ENCODE measurements at places on chromosomes 13 and 19. TPM values are rescaled to one million over a fixed set of nuclear protein-coding genes. Genes with fewer than 3 reads are reported as not detected.
A peak's percentile ranks its signal among the peaks of the same experiment; 100 is the strongest.

GRCh38 chr19:31378404-31378803 is 29.2 kb upstream of the TSHZ3 start:
- H3K36me3 ChIP-seq, result no peaks in the 10 kb centered on the region
- no peak for DNase-seq
- H3K4me3 ChIP-seq, result no peak overlapping the region

DNA sequence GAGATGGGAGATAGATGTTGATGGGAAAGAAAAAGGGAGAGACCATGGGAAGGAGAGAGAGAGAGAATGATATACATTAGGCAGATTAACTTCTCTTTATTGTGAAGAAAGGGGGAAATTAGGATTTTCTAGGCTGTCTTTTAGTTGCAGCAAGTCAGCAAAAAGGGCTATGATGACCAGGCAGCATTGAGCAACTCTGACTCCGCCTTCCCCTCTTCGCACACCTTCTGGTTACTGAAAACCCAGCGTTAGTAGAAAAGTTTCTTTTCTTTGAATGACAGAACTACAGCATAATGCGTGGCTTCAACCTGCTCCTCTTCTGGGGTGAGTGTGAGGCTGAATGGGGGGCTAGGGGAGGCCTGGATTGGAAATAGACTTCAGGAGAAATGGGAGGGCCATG is at the start of gene ADGRE1:
TSS of gene ADGRE1 (plus strand) at position 264 of the 400 bp plus-strand sequence. CDS start at position 294, 30 bp downstream.
- no peak within 1 kb of the TSS for H3K4me3 ChIP-seq
- no peaks in the 10 kb centered on the region for H3K27me3 ChIP-seq
- no peak within 1 kb of the TSS for H3K27ac ChIP-seq
- H3K4me1 ChIP-seq, result no peaks in the 10 kb centered on the region

DNA sequence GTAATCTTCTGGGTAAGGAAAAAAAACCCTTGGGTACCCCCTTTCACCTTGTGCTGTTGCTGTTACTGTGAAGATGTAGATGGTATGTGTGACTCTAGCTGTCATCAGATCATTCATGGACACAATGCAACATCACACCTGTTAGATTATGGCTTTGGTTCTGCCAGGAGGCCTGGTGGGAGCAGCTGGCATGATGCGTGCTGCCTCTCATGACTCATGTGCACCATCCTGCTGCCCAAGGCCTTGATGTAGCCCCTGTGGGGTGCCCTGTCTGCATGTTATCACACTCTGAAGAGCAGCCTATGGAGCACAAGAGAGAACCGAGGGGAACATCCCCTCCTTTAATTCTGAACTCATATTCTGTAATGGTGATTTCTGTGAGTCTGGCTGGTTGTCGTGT is 57.7 kb upstream of the TEX29 start:
- H3K27ac ChIP-seq, result no peak overlapping the region
- H3K27me3 ChIP-seq, result no peaks in the 10 kb centered on the region
- 0 out of 2 replicates have a peak, but pooled peaks cover 4% of the 10 kb centered on the region for H3K36me3 ChIP-seq
- peaks cover 4% of the 10 kb centered on the region for H3K4me1 ChIP-seq

GRCh38 chr13:106738186-106738678 is 170.3 kb upstream of the ARGLU1 start:
- H3K4me1 ChIP-seq, result no peaks in the 10 kb centered on the region
- H3K27me3 ChIP-seq, result no peaks in the 10 kb centered on the region
- no peak for DNase-seq
- H3K36me3 ChIP-seq, result no peaks in the 10 kb centered on the region

GRCh38 chr13:39020853-39021462 is 16.9 kb downstream of the PROSER1 start:
- no peak overlapping the region for H3K4me3 ChIP-seq
- no peaks in the 10 kb centered on the region for H3K27me3 ChIP-seq
- DNase-seq, result no peak
- 0 out of 2 replicates have a peak overlapping the region, but pooled peaks have one; percentile 22 for H3K27ac ChIP-seq

GRCh38 chr19:41939861-41940730 is 11.8 kb upstream of the ERFL start:
- H3K4me1 ChIP-seq, result no peaks in the 10 kb centered on the region
- H3K27me3 ChIP-seq, result peaks cover 47% of the 10 kb centered on the region
- peak overlapping the region; percentile 46 for H3K4me3 ChIP-seq
- DNase-seq, result peak; percentile 74
- no peaks in the 10 kb centered on the region for H3K36me3 ChIP-seq

DNA sequence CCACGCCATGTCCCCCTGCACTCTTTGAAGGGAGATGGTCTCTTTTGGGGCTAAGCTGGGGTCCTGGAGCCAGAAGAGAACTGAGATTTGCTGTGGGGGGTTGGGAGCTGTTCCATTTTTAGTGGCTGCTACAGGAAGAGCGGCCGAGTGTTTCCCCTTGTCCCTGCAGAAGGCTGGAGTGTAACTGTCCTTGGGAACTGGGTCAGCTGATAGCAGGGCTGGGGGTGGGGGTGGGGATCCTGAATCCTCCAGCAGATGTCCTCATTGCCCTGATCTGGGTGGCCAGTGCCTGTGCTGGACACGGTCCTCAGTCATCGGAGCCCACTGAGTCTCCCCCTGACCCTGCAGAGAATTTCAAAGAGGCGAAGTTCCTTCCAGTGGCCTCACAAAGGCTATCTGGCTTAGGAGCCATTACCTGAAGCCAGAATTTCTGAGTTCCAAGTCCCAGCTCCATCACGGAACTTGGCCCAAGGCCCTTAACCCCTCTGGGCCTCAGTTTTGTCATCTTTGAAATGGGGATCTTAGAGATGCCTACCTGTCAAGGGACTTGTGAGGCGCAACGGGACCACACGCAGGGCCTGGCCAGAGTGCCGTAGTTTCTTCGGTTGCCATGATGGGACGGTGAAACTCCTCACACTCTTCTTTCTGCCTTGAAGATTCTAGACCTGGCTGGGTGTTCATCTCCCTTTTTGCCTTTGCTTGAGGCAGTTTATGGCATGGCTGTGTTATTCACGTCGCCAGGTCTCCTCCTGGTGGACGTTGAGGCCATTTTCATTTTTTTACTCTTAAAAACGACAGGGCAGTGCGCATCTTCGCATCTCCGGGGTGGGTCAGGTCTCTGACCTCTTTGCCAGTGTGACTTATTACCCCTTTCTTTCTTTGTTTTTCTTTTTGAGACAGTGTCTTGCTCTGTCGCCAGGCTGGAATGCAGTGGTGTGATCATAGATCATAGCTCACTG is 51.9 kb downstream of the DNM2 start:
- no peak for DNase-seq
- H3K27ac ChIP-seq, result no peak overlapping the region
- no peak overlapping the region for H3K4me3 ChIP-seq
- H3K36me3 ChIP-seq, result no peaks in the 10 kb centered on the region

GRCh38 chr19:45294291-45295029 is 28.2 kb downstream of the CKM start:
- no peak overlapping the region for H3K27ac ChIP-seq
- no peaks in the 10 kb centered on the region for H3K27me3 ChIP-seq

GRCh38 chr13:36713887-36714286 is 40.1 kb downstream of the SERTM1 start:
- no peak overlapping the region for H3K27ac ChIP-seq
- H3K36me3 ChIP-seq, result no peaks in the 10 kb centered on the region
- H3K4me3 ChIP-seq, result no peak overlapping the region
- no peak for DNase-seq

DNA sequence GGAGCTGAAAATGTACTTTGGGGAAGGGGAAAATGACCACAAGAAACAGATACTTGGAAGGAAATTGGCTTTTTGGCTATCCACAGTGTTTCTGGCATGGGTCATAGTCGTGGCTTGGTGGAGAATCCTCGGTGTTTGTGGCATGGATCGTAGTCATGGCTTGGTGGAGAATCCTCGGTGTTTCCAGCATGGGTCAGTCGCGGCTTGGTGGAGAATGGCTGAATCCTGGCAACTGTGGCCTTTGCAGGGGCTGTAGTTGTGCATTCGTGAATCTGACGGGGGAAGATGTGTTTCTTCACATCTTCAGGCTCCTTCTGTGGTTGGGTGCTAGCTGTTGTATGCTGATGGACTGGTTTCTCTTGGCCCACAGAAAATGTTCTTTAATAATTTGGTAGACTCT is 61.7 kb upstream of the MCF2L start:
- no peaks in the 10 kb centered on the region for H3K27me3 ChIP-seq
- H3K27ac ChIP-seq, result no peak overlapping the region
- DNase-seq, result no peak
- no peak overlapping the region for H3K4me3 ChIP-seq
- H3K36me3 ChIP-seq, result no peaks in the 10 kb centered on the region
- peaks cover 19% of the 10 kb centered on the region for H3K4me1 ChIP-seq

- H3K27me3 ChIP-seq, result no peaks in the 10 kb centered on the region
- H3K4me1 ChIP-seq, result peaks cover 9% of the 10 kb centered on the region
- H3K4me3 ChIP-seq, result no peak overlapping the region
- H3K27ac ChIP-seq, result no peak overlapping the region
- no peaks in the 10 kb centered on the region for H3K36me3 ChIP-seq
Observed at GRCh38 chr13:36456577-36456976, 24.3 kb downstream of the CCNA1 start.

DNA sequence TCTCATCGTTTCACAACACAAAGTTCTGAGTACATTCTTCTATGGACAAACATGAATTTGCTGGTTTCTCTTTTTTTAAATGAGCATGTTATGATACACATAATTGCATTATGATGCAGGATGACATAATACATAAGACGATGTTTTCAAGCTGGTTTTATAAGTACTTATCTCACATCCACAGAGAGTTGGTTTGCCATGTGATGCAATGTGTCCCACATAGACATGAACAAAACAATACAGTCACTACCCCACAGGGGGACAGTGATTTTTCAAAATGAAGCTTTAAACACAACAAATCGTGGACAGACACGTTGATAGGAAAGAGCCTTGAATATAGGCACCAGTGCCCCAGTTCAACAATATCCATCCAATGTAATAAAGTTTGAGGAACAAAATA is 447.1 kb downstream of the KLF12 start:
- no peaks in the 10 kb centered on the region for H3K27me3 ChIP-seq
- no peak overlapping the region for H3K4me3 ChIP-seq
- no peak overlapping the region for H3K27ac ChIP-seq

DNA sequence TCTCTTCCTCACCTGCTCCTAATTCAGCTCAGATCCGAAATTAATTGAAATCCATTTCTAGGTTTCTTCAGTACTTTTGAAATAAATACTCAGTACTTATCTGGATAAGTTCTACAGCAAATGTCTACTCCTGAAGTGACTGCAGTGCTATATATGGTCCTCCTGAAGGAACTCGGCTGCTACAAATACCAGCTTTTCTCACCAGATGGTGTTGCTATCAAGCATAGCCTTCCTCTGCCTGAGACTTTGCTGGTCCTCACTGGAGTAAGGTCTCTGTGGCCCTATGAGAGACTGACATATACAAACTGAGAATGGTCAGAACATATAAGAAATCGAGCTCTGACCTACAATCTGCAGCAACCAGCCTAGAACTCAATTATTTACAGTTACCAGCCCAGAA is 161.6 kb downstream of the NDFIP2 start:
- no peaks in the 10 kb centered on the region for H3K27me3 ChIP-seq
- H3K4me1 ChIP-seq, result no peaks in the 10 kb centered on the region
- no peak for DNase-seq
- H3K4me3 ChIP-seq, result no peak overlapping the region

DNA sequence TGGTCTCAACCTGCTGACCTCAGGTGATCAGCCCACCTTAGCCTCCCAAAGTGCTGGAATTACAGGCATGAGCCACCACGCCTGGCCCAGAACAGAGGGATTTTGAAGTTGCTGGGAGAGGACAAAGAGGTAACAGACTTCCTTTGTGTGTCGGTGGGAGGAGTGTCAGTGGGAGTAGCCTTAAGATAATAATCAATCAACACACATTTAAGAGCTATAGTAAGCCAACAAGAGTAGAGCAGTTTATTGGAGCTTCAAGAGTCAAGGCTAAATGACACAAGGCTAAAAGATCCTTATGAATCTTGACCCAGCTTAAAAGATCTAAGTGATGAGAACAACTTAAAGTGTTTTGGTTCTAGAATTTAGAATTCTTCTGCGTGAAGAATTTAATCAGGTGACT is 47.3 kb upstream of the NBEA start:
- no peak for DNase-seq
- no peak overlapping the region for H3K27ac ChIP-seq
- H3K4me3 ChIP-seq, result no peak overlapping the region
- H3K27me3 ChIP-seq, result no peaks in the 10 kb centered on the region
- H3K36me3 ChIP-seq, result no peaks in the 10 kb centered on the region

- no peak overlapping the region for H3K27ac ChIP-seq
- H3K4me3 ChIP-seq, result no peak overlapping the region
- H3K27me3 ChIP-seq, result peaks cover 2% of the 10 kb centered on the region
- H3K36me3 ChIP-seq, result no peaks in the 10 kb centered on the region
Observed at GRCh38 chr13:112215871-112216270, 148.9 kb downstream of the SOX1 start.

- H3K27me3 ChIP-seq, result no peaks in the 10 kb centered on the region
- no peaks in the 10 kb centered on the region for H3K4me1 ChIP-seq
- no peak overlapping the region for H3K4me3 ChIP-seq
- H3K27ac ChIP-seq, result no peak overlapping the region
Observed at GRCh38 chr13:61277586-61278276, 137.9 kb downstream of the PCDH20 start.

DNA sequence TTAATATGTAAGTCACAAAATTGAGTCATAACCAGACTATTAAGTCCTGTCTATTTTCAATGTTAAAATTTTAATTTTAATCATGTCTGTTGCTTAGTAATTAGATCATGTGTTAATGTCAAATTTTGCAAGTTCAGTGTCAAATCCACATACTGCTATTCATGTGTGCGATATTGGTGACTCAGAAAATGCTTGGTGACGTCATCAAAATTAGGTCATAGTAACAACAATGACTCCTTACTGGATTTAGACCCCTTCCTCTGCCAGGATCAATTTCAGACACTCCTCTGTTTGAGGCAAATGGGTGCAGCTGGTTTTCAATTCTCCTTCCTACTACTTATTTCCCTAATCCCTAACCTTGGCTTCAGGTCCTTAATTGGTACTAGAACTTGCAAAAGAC is 1394.3 kb upstream of the SLC10A2 start:
- H3K27me3 ChIP-seq, result no peaks in the 10 kb centered on the region
- no peak for DNase-seq
- H3K36me3 ChIP-seq, result no peaks in the 10 kb centered on the region
- H3K4me1 ChIP-seq, result peaks cover 9% of the 10 kb centered on the region
- H3K4me3 ChIP-seq, result no peak overlapping the region

DNA sequence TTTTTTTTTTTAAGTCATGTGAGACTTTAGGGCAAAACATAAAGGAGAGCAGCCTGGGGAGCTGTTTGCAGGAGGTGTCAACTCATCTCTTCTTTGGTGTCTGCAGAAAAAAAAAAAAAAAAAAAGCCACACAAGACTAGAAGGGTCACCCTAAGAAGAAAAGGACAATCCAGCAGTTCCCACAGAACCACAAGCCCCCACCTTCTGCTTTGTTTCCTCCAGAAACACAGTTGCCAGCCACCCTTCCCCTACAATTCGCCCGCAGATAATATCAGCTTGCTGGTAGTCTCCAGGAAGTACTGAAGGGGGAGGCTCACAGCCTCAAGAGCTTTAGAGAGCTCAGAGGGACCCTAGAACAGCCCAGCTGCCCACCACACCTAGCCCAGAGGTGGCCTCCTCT is 22.3 kb upstream of the ZBTB7A start:
- no peak for DNase-seq
- H3K27me3 ChIP-seq, result no peaks in the 10 kb centered on the region
- H3K36me3 ChIP-seq, result 0 out of 2 replicates have a peak, but pooled peaks cover 2% of the 10 kb centered on the region

- H3K4me3 ChIP-seq, result no peak overlapping the region
- H3K36me3 ChIP-seq, result no peaks in the 10 kb centered on the region
- DNase-seq, result no peak
- no peak overlapping the region for H3K27ac ChIP-seq
- no peaks in the 10 kb centered on the region for H3K4me1 ChIP-seq
Observed at GRCh38 chr13:21638319-21639282, 32.3 kb upstream of the FGF9 start.

Gene MEIOSIN
- not detected for total RNA-seq

Gene RDH8
- not detected for total RNA-seq

Gene KASH5
- 0.19 TPM for total RNA-seq

Gene GRIN2D
- 12.4 TPM for total RNA-seq

Gene DKKL1
- 2.6 TPM for total RNA-seq

Gene ICAM4
- total RNA-seq, result 1.5 TPM

Gene CGB8
- 0.46 TPM for total RNA-seq

Gene OR7A5
- not detected for total RNA-seq

Gene RAB20
- 24.7 TPM for total RNA-seq

Gene ZNF578
- total RNA-seq, result 4.2 TPM
